Hematopoietic multipotent progenitor cell treated with erythropoietin and hydrocortisone succinate and interleukin-3 and kit ligand, for 8 days (in vitro differentiated cells): ENCODE measurements at places on chromosomes 13 and 19.

- DNase-seq: no peak
Observed at GRCh38 chr13:106480351-106480910, 55.0 kb downstream of the EFNB2 start.

DNA sequence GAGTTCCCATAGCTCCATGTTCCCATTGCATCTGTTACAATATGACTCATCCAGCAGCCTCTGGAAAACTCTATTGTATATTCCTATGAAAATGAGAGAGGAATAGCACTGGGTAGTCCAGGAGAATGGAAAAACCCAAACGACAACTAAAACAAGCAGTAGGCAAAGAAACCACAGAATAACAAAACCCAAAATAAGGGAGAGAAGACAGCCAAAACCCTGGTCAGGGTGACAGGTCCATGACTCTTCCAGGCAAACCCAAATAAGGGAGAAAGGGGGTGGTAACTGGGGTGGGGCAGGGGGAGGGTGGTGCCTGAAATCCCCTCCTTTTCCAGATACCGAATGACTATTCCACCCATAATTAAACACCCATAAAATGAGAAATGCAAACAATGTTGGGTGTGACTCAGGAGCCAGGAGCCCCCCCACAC, 4.0 kb upstream of the ZNF8 start:
- no peak for DNase-seq

DNA sequence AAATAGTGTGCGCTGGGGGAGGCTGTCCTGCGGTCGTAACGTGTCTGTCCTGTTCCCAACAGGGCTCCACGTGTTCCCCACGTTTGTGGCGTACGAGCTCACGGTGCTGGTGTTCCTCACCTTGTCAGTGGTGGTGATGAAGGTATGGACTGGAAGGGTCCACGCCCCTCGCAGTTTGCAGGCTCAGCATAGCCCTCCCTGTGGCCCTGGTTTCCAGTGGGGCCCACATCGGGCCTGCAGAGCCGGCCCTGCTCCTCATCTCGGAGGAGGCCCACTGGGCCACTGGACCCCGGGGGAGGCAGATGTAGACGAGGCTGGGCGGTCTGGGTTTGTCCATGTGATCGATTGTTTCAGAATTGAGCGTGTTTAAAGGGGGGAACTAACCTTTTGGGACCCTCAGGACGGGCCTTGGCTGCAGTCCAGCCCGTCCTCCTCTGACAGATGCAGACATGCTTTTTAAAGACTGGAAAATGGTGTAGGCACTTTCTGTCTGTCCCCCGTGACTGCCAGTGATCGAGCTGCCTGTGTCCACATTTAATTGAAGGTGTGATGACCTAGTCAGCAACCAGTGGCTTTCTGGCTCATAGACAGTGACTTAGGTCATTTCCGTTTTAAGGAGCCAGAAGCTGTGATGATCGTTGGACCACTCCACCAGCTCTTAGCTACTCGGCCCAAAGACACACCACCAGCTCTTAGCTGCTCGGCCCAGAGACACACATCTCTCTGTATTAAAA, 37.1 kb upstream of the TFDP1 start:
- no peak for DNase-seq

DNA sequence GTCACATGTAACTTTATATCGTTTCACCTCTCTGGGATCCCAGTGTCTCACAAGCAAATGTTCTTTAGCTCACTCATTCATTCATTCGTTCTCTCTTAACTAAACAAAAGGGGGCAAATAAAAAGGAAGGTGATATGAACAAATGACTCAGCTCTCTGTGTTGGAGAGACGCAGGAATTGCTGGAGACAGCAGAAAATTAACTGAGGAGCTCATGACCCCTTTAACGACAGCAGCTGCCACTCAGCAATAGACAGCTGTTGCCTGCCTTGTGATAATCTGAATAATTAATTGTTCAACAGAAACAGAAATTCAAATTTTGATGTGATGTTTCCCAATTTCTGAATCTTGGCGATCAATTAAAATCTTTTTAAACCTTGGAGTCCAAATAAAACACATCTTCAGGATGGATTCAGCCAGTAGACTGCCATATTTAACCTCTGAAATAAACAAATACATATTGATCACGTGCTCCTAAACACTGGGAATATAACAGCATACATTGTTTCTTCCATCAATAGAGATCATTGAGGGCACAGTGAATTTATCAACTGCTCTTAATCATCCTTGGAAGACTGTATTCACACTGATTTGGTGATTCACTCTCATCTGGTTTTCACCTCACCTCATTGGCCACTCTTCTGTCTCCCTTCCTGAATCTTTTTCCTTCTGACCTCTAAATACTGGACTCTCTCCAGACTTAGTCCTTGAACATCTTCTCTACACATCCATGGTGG, 63.3 kb downstream of the MBNL2 start:
- DNase-seq: no peak

- DNase-seq: no peak
Observed at GRCh38 chr13:102131246-102131645, 270.6 kb downstream of the FGF14 start.
